ENCODE measurements at places on chromosomes 4 and X.
A peak's percentile ranks its signal among the peaks of the same experiment; 100 is the strongest.

GRCh38 chr4:120714417-120715010, 208.0 kb downstream of the PRDM5 start:
- no peak for DNase-seq

DNA sequence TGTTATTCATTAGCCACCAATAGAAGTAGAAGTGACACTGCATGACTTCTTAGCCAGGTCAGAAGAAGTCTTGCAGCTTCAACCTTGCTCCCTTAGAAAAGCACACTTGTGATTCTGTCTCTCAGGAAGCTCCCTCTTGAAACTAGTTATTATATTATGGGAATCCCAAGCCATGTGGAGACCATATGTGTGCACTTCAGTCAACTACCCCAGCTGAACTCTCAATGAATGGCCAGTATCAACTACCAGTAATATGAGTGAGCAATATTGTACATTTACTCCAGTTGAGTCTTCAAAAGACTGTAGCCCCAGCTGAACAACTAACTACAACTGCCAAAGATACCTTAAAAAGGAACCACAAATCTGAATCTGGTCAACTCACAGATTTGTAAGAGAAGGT, 77.1 kb upstream of the GABRA3 start:
- no peak for DNase-seq

DNA sequence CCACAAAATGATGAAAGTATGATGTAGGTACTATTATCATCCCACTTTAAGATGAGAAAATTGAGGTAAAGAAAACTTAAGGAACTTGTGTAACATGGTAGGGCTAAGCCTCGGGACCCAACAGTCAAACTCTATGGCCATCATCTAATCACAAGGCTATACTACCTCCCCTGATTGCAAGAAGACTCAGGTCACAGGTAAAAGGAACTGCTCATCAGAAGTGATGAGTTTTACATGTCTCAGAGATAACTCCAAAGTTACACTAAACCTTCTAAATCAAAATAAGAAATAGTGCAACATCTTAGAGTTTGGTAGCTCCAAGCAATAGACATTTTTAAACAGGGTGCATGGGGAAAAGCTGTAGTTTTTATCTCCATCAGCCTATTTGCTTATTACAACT, 96.5 kb upstream of the MYOZ2 start:
- DNase-seq = no peak

DNA sequence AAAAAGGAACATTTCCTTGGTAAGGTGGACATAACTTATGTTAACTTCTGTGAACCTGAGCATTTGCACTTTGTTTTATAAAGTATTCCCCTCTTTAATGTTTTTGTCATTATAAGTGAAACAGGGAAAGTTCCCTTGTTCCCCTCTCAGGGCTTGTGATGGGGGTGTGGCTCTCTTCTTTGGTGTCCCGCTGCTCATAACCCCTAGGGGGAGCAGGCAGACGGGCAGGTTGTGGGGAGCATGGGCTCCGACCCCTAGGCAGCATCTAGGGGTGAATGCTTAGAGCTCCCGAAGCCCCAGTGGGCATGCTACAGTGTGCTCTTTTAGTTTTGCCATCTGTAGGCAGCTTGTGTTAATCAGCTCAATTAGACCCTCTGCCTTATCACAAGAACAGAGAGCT, 200.4 kb downstream of the DACH2 start:
- DNase-seq = no peak

- DNase-seq = no peak
Observed at GRCh38 chr4:86203176-86203575, 156.7 kb downstream of the MAPK10 start.

DNA sequence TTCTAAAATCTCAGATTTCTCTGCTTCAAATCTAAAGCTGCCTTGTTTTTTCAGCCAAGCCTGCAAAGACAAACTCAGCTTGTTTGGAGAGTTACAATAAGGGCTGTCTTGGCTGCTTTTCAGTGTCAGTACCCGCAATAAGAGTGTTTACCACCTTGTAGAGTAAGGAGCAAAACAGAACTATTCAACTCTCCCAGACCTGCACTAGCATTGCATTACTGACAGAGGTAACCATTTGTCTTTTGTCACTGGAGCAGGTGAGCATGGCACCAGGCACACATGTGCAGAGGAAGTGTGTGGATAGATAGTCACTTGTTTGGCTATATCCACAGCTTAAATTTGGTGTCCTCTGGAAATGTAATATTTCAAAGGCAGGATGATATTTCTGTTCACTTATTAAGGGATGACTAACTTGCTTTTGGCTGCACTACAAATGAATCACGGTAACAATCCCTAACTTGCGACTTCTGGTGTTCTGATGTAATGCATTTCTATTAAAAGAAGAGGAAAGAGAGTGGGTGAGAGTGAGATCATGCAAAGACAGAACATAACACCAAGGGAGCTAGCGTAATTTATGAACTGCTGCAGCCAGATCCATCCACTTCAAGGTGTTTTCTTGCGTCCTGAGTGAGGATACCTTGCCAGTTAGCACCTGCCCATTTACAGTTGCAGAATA, 38.6 kb downstream of the PTCHD1 start:
- DNase-seq = no peak

GRCh38 chrX:40852586-40852985, 117.2 kb upstream of the MED14 start:
- no peak for DNase-seq

DNA sequence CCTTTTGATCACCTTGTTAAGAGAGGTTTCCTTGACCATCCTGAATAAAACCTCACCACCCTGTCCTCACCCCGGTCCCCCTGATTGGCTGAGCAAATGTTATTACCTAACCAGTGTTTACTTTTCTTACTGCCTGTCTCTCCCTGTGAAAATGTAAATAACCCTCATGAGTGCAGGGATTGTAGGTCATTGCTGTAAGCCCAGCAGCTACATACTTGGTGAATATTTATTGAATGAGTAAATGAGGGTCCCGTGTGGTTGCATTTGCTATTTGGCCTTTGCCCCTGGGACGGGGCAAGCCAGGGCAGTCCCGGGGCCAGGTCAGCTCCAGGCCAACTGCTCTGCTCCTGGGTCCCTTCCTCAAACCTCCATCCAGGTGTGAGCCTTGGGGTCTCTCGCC, 55.5 kb upstream of the CLCN4 start:
- no peak for DNase-seq

GRCh38 chr4:8582941-8583654, 2.9 kb downstream of the GPR78 start:
- DNase-seq = no peak

- DNase-seq = no peak
Observed at GRCh38 chr4:167613381-167613780, 379.1 kb upstream of the SPOCK3 start.

DNA sequence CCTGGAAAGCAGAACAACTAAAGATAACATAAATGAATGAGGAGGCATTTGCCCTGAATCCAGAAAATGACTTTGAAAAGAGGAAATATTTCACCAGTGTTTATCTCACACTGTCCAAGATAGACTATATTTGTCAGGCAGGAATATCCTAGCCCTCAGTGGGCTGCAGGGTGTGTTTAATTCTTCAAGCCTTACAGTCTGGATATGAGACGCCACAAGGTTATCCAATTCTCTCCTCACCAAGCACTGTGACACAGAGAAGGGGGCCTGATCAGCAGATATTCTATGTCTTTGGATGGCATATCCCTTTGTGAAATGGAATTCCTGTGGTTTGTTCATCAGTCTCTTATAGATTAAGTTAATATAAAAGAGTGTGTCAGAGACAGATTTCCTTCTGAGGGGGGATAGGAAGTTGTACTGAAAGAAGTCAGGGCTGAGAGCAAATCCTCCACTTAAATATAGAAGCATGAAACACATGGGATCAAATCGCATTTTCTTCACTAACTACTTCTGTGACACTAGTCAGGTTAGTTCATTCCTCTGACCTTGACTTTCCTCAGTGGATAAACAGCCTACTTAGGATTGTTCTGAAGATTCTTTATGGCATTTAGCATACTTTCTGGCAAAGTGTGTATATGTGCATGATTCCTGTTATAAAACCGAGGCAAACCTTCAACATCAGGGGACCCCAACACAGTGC, 6.8 kb upstream of the G3BP2 start:
- DNase-seq = no peak

DNA sequence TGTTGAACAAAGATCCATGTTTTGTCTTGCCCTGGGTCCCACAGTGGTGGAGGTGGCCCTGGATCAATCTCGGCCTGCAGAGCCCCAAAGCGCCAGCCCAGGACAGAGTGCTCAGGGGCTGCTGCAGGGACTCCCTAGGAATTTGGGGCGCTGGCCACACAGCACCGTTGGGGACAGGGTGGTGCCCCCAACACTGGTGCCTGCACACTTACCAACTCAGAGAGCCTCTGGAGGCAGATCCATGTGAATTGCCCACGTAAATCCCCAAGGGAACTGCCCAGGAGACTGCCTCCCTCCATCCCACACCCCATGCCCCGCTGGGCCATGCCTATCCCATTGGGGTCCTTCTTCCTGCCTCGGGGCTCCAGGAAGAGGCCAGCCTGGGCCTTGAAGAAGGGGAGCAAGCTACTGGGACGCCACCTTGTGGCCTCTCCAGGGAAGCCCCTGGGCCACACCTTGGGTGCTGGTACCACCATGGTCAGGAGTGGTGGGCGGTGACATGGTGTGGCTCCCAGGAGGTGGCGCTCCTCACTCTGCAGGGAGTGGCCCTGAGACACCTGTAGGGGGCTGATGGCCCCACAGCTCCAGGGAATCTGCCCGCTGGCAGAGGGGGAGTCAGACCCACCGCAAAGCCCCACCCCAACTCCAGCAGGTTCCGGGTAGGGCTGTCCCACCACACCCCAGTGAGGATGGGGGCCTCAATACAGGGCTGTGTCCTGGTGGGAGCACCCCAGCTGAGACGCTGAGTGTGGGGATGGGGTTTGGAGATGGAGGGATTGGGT, 22.8 kb downstream of the CFAP99 start:
- DNase-seq = peak; percentile 92

GRCh38 chr4:62051332-62051731, 851.2 kb downstream of the ADGRL3 start:
- no peak for DNase-seq

DNA sequence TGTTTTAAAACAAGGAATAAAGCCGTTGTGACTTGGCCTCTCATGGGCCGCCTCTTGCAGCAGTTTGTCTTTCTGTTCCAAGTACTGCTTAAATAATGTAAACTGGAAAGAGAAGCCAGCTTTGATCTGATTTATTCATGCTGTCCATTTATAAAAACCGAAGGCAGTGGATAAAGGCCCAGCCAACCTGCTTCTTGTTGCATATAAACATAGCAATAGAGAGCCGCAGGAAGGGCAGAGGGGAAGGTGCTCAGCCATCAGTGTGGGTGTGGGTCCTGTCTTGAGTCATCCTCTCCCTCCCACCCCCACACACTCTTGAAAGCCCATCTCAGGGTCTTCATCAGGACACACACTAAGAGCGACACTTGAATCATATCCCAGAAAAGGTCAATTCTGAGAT, 187.9 kb upstream of the FAM9B start:
- DNase-seq = no peak

GRCh38 chrX:20205927-20206708, 60.6 kb downstream of the RPS6KA3 start:
- DNase-seq = peak; percentile 67

DNA sequence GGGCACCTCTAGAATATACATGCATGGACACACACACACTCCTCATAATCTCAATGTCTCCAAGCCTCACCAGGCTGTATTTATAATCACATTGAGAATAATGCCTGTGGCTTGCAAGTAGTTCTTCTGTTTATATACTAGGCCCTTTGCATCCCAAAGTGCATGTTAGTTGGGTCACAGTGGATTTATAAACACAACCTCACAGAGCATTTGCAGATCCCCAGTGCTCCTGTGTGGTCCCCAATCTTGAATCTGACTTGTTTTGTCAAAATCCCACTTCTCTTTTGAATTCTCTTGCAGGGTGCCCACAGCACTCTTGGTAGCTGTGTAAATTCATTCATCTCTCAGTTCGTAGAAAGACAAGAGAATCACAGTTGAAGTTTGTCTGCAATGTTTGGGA, 49.6 kb upstream of the PROM1 start:
- no peak for DNase-seq

DNA sequence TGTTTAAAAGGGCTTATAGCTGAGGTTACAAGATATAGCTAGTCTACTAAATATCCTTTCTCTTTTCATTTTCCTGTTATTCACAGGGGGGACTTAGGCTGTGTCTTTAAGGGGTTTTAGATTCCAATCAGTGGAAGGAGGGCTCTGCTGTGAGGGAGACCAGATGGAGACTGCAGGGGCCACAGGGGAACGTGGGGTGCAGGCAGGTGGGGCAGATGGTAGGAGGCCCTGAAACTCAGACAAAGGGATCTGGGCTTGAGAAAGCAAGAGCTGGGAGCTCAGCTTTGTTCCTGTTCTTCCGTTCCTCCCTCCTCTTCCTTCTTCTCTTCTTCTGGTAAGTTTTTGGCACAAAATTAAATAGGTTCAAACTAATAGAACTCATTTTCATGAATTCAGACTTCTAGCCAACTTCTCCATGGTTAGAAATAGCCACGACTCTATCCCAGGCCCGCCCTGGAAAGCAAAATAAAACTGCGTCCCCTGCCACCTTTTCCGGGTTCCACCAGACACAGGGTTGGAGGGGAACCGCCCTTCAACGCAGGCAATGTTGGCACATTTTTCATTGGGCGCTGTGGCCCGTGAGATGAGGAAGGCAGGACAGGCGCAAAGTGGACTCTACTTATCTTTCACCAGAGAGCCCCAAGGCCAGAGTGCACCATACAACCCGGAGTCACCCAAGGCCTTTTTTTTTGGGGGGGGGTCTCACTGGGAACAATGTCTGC, 3.5 kb upstream of the TMSB4X start:
- peak; percentile 72 for DNase-seq

- DNase-seq = no peak
Observed at GRCh38 chr4:88729146-88729760, 31.6 kb upstream of the NAP1L5 start.

GRCh38 chr4:127634181-127634580, 1.4 kb downstream of the INTU start:
- DNase-seq = no peak

- DNase-seq = no peak
Observed at GRCh38 chrX:43581167-43581566, 74.9 kb upstream of the MAOA start.

DNA sequence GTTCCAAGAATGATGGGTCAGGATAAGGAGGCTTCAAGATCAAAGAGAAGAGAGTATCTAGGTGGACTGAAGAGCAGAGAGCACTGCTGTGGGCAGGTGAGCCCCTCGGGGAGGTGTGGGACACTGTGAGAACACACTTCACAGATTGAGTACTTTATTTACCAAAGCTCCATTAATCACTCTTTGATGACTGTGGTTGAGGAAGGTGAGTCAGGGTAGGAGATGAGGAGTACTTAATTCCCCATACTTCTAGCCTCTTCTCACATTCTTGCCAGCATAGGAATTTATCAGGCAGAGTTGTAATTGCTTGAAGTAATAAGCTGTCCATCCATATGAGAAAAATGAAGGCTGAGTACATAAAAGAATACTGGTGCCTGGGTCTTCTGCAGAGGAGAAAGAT, 375.3 kb downstream of the PCDH10 start:
- DNase-seq = no peak

GRCh38 chr4:180234730-180235129, 2008.5 kb upstream of the TENM3 start:
- DNase-seq = no peak

GRCh38 chr4:16693641-16694040, 204.8 kb downstream of the LDB2 start:
- no peak for DNase-seq

Measured in GM12865 (cell line).